Naive thymus-derived CD8-positive, alpha-beta T cell (primary cell): ENCODE measurements at places on chromosomes 12 and 14. TPM values are rescaled to one million over a fixed set of nuclear protein-coding genes. Genes with fewer than 3 reads are reported as not detected.

- DNase-seq: no peak
Measured at GRCh38 chr12:45226021-45226420, 10.1 kb downstream of the ANO6 start.

DNA sequence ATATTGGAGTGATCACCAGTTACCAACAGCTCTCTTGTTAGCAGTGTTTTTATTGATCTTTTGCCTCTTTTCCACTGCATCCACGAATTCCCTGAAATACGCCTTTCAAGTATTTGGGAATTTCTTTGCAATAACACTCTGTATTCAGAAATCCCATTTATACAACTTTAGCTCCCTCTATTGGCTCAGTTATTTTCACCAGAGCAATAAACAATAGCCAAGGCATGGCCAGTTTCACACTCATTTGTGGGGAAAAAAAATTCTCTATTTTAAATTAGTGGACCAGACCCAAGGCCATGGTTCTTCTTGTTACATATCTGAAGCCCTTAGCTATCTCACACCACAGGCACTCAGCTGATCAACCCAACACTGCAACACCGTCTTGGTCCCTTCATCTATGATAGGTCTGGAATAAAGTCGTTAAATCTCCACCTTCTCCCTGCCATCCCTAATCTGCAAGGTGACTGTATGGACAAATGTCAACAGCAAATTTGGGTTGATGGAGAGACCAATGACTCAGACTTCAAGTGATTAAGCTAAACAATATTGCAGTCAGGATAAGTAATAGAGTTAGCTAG lies 92.4 kb upstream of the TMEM260 start:
- no peak for DNase-seq

- no peak for DNase-seq
Measured at GRCh38 chr12:53712059-53712643, 15.1 kb downstream of the CALCOCO1 start.

Gene ZC2HC1C
- 1.2 TPM for polyA plus RNA-seq

DNA sequence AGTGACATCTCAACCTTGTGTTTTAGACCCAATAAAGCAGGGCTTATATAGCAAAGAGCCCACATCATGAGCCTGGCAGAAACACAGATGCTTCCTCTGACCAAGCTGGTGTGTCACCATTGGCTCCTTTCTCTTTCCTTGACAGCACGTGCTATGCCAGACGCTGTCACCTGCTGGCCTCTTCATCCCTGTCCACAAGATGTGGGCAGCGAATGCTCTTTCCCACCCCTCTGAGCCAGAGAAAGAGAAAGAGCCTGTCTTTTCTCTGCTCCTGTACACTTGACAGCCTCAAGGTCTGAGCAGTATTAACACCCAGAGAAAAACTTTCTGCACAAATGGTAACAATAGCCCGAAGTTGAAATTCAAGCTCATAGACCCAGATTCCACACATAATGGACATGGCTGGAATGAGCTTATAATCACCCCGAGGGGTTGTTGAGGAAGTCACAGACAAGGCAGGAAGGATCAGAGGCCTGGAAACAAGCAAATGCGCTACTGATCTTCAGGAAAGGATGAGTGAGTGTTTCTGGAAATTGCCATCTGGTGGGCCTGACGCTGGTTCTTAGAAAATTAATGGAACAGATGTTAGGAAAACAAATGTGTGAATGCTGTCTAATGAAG lies 8.9 kb downstream of the TGFB3 start:
- no peak for DNase-seq

Gene CD163L1
- not detected for polyA plus RNA-seq

DNA sequence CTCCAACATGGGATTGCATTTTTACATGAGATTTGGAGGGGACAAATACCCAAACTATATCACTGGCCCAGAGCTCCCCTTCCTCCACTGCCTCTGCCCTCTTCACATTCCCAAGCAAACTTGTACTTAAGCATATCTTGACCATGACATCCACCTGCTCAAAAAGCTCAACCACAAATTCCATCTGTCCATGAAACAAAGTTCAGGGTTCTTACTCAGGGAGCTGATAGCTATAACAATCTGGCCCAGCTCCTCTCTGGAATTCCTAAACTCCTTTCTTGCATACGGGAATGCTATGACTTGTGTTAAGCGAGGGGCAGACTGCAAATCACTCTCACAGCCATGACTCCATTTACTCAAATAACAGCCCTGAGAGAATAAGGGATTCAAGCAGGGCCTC lies 152.1 kb downstream of the GALC start:
- DNase-seq: no peak

Gene DTX1
- polyA plus RNA-seq: 0.09 TPM

Gene SRRM4
- not detected for polyA plus RNA-seq
